ENCODE measurements at places on chromosomes 1 and 21. TPM values are rescaled to one million over a fixed set of nuclear protein-coding genes. Genes with fewer than 3 reads are reported as not detected.

Gene NID1
- total RNA-seq: 47.6 TPM

Gene C1orf87
- not detected for total RNA-seq

Gene NDUFV3
- 59.3 TPM for total RNA-seq

Gene FLVCR1
- 2.0 TPM for total RNA-seq

Gene PHTF1
- total RNA-seq: 7.3 TPM

Gene MMP23B
- 47.9 TPM for total RNA-seq
